Stimulated activated CD4-positive, alpha-beta T cell treated with anti-CD3 and anti-CD28 coated beads, Interleukin-12 subunit alpha, Interleukin-12 subunit beta, amount 100 ng/mL, for 48 hours (primary cell): ENCODE measurements at places on chromosomes 1 and 21.

- DNase-seq: no peak
Measured at GRCh38 chr1:66416295-66416694, 117.7 kb upstream of the SGIP1 start.

DNA sequence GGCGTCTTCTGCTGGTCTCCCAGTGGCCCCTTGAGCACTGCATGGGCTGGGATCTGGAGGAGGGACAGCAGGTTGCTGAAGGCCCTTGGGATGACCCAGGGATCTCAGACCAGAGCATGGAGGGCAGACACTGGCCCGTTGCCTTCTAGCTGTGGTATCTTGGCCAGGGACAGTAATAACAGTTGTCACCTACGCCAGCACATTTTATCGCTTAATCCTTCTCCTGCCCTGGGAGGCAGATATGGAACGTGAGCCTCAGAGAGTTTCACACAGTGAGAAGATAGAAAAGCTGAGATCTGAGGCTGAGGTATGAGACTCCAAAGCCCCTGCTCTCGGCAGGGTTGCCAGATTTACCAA lies 40.1 kb upstream of the RD3 start:
- no peak for DNase-seq

GRCh38 chr1:61289232-61290098 lies 207.1 kb downstream of the NFIA start:
- DNase-seq: no peak

DNA sequence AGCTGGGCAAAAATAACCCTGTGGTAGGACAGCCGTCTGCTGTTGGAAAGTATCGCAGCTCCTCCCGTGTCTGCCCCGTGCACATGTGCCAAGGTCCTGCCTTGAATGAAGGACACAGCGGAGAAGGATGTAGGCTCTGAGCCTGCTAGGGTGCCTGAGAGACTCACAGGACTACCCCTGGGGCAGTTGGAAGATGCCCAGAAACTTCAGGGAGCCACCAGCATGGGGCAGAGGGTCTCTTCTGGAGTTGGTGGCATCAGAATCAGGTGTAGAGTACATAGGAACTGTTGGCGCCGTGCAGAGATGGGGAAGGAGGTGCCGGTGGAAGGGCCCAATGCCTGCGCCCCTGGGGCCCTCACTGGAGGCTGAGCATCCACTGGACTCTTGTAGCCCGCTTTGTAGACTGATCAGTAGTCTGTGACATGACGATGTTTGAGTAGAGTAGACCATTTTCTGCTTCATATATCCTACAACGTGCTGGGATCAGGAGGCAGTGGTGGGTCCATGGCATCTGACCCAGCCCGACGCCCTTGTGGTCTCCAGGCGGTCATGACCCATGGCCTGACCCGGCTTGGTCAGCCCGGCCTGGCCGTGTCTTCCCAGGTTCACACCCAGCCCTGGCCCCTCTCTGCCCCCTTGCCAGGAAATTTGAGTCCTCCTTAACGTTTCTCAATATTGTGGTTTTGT lies 5.3 kb upstream of the C1orf174 start:
- no peak for DNase-seq

DNA sequence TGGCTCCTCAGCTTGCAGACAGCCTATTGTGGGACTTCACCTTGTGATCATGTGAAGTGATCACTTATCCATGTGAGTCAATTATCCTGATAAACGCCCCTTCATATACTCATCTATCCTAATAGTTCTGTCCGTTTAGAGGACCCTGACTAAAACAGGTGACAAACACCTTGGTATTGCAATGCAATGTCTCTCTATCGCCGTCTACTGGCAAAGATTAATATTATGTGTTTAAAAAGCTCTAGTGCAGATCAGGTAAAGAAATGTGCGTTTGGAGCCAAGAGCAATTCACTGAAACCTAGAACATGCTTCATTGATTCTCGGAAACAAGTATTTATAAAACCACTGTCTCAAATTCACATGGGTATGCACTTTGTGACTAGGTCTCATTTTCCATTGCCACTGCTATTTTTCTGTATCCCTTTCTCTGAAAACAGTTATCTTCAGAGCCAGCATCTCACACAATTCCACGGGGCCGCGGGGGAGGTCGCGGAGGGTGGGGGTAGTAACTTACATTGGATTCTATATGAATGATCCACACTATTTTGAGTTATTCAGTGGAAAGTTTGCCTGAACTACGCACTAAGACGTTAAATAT lies 554.6 kb upstream of the NCAM2 start:
- DNase-seq: no peak
